Stimulated activated CD4-positive, alpha-beta T cell treated with anti-CD3 and anti-CD28 coated beads, Interleukin-4, amount 100 ng/mL, for 48 hours (primary cell): ENCODE measurements at places on chromosomes 16 and 17.

- DNase-seq, result no peak
Observed at GRCh38 chr16:29790949-29791844, 646 bp downstream of the KIF22 start.

GRCh38 chr17:73021771-73022170, 70.7 kb downstream of the SLC39A11 start:
- no peak for DNase-seq

DNA sequence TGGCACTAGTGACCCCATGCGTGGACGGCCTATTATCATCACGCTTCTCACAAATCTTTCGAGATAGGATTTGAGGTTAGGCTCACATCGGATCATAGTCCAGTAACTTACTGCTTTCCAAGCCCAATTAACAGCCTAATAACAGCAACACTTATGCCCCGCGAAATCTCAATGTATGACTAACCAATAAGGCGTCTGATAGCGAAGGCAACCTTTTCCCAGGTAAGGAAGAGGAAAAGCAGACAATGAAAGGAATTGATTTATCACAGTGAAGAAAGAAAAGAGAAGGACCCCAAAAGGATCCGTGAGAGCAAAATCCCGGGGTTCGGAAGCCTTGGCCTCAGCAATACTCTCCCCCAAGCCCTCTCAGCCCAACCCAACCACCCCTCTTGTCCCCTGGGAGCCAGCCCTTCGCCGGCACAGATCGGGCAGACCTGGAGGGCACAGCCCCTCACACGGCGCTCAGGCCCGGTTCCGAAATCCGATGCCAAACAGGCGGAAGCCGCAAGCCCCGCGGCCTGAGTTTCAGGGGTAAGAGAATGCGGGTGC, 534 bp downstream of the GPATCH8 start:
- no peak for DNase-seq

DNA sequence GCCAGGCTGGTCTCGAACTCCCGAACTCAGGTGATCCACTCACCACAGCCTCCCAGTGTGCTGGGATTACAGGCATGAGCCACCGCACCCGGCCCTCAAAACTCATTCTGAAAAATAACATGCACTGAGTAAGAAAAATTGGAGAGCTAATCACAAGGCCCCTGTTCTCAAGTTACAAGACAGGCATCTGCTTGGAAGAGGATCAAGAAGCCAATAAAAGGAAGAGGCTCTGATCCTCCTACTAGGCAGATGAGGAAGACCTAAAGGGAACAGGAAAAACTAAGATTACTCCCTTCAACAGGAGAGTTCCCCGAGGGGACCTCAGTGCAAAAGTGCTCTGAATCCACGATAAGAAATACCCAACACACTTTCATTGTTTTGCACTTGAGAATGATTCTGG, 18.4 kb downstream of the BLMH start:
- no peak for DNase-seq

- no peak for DNase-seq
Observed at GRCh38 chr16:73923951-73924350, 372.7 kb upstream of the PSMD7 start.

DNA sequence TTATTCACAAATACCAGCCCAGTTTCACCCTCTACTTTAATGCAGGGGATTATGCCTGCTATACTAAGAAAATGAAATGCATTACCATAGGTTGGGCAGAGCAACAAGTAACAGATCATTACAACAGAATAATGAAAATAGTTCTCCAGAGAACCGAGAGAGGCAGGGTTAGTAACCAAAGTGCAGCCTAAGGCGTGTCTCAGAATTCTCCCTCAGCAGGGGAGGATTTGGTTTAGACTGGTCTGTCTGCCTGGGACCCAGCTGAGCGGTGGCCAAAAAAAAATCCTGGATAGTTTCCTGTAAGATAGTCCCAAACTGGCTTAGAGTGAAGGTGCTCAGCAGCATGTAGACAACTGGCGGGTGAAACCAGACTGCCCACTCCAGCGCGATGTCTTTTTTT, 30.8 kb upstream of the ADCY7 start:
- DNase-seq, result no peak

GRCh38 chr16:74724820-74725549, 24.3 kb upstream of the MLKL start:
- DNase-seq, result no peak

- no peak for DNase-seq
Observed at GRCh38 chr17:80097844-80098691, 3.3 kb upstream of the GAA start.

- DNase-seq, result no peak
Observed at GRCh38 chr17:77072670-77073069, 68.1 kb upstream of the SEC14L1 start.

DNA sequence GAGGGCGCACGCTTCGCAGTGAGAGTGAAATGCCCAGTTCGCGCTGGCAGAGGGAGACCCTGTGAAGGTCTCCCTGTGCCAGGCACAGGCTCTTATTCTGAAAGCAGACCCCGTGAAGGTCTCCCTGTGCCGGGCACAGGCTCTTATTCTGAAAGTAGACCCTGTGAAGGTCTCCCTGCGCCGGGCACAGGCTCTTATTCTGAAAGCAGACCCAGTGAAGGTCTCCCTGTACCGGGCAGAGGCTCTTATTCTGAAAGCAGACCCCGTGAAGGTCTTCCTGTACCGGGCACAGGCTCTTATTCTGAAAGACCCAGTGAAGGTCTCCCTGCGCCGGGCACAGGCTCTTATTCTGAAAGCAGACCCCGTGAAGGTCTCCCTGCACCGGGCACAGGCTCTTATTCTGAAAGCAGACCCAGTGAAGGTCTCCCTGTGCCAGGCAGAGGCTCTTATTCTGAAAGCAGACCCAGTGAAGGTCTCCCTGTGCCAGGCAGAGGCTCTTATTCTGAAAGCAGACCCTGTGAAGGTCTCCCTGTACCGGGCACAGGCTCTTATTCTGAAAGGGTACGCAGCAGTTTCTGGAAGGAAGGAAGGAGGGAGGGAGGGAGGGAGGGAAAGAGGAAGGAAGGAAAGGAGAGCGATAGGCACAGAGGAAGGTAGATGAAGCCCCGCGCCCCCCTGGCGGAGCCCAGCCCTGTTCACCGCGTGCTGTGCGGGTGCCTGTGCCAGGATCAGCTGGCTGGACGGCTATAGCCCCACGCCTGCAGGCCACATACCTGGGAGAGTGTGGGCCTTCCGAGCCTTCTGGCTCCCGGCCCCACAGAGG, 55.3 kb downstream of the WDR45B start:
- DNase-seq, result peak; percentile 26

GRCh38 chr17:47618410-47618809, 31.3 kb upstream of the KPNB1 start:
- no peak for DNase-seq

DNA sequence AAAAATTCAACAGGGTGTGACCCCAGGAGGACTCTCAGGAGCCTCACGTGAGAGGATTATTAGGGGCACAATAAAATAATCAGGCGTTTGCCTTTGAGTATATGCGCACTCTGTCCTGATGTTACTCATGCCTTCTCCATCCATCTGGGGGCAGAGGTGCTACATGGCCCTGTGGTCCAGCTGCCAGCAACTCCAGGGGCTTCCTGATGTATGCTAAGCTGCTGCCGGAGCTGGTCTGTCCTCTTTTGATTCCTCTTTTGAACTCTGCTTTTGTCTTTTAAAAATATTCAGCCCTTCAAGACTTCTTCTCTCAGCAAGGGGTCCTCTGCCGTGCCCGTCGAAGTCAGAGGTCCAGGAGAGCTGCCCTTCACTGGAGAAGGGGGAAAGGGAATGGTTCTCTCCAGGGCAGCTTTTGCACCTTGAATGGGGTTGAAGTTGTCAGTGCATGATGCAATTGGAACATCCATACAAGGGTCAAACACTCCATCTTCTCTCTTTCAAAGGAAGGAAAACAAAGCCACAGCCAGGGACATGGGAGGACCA, 431.4 kb downstream of the SHISA9 start:
- no peak for DNase-seq

DNA sequence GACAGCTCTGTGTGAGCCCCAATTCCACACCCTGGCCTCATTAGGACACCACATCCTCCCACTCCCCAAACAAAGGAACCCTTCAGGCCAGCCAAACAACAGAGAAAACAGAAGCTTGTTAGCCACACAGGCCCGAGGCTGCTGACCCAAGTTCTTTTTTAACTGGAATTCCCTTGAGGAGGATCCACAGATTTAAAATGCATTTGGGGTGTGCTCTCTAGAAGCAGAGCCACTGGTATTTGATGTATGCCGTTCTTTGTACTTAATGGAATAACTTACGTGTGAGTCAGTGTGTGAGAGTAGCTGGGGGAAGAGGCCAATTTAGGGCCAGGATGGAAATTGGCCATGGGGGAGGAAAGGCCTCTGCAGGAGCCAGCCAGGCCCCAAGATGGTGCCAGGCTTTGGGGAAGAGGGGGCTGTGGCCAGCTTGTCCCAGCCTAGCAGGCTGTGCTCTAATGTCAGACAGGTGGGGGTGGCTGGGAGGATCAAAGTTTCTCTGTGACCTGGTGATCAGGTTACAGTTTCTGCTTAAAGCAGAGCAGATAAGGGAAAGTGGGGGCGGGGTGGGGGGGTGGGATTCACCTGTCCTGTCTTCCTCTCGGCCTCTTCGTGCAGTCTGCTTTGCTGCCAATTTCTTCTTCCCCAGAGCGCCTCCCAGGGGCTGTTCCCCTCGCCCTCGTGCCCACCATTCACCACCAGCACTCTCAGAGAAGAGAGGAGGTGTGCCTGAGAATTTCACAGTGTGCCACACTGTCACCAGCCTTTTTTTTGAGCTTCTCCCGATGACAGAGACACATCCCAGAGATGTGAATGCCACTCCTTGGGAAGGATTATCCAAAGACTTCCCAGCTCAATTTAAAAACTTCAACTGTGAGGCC, 50.8 kb downstream of the TOM1L2 start:
- DNase-seq, result no peak

DNA sequence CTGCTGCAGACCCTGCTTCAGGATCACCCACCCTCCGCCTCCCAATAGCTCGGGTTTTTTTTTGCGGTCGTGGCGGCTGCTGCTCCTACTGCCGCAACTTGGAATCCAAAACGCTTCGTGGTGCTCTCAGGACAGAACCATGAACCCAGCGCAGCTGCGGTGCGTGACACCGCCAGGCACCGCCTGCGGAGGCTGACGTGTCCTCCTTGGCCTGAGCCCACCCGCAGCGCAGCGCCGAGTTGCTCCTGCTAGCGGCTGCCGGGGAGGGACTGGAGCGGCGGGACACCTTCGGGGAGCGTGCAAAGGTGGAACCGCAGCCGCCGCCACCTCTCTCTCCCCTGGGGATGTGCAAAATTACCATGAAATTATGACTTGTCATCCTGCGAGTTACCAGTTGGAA, 1893.0 kb downstream of the TP53TG3F start:
- no peak for DNase-seq

DNA sequence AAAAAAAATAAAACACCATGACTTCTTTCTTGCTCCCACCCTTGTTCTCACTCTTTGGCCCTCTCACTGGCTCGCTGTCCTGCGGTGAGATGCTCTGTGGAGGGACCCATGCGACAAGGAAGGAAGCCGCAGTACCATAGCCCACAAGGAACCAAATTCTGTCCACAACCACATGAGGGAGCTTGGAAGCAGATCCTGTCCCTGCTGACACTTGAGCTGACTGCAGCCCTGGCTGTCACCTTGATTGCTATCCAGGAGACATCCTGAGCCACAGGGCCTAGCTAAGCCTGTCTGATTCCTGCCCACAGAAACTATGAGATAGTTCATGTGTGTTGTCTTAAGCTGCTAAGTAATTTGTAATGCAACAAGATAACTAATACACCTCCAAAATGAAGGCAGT, 4.8 kb upstream of the MT2A start:
- no peak for DNase-seq

- no peak for DNase-seq
Observed at GRCh38 chr17:54270499-54270898, 447.8 kb downstream of the KIF2B start.

- no peak for DNase-seq
Observed at GRCh38 chr16:57270221-57271062, 14.0 kb downstream of the PLLP start.

GRCh38 chr17:50067996-50068395, 12.1 kb downstream of the ITGA3 start:
- DNase-seq, result no peak

DNA sequence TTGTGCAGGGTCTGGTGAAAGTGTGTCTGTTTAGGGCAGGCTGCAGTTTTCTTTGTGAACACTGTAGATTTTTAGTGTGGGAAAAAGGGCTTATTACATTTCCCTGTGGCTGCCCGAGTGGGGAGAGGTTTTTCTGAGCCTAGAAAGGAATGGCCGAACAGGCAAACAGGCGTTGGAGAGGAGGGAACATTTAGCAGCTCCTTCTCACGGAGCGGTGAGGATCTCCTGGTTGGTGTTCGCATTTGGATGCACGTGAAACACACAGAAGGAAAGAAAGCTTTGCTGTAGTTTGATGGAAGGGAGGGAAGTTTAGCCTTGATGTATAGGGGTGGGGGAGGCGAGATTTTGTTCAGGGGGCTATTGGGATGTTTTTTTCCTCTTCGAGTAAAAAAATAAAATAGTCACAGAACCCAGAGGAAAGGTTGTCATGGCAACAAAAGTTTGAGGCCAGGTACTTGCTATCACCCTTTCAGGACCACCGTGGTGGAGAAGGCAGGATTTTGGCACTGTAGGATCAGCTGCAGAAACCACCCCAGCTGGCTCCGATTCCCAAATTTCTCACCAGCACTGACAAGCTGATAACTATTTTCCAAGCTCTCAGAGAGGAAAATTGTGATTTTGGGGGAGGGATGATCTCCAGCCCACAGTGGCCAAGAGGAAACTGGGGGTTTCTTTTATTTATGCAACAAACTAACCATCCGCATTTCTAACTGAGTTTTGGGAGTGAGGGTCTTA, 3.5 kb downstream of the GSG1L start:
- DNase-seq, result no peak

DNA sequence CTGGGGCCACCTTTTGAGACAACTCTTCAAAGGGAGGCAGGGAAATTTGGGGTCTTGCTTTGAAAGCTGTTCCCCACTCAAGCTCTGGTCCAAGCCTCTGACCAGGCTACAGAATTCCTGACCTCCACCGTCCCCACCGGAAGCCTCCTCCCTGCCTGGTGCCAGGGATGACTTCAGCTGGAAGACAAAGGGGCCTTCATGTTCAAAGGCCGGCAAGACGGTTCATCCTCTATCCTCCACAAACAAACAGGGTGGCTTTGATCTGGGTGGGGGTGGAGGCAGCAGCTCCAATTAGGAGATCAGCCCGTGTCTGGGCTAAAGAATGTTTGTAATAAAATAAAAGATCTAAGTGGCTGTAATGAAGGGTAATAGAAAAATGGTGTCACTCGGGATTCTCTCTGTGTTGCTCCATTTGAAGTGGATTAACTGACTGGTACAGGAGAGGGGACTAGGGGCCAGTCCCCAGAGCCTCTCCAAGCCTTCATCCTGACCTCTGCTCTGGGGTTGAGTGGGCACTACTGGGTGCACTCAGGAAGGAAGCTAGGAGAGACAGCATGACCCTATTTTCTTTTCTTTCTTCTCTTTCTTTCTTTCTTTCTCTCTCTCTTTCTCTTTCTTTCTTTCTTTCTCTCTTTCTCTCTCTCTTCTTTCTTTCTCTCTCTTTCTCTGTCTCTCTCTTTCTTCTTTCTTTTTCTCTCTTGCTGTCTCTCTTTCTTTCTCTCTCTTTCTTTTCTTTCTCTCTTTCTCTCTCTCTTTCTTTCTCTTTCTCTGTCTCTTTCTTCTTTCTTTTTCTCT, 27.5 kb upstream of the NKD1 start:
- no peak for DNase-seq

- DNase-seq, result no peak
Observed at GRCh38 chr16:89335803-89336485, 118.4 kb downstream of the ZNF778 start.
